Chondrocyte (in vitro differentiated cells): ENCODE measurements at places on chromosomes 4 and X. TPM values are rescaled to one million over a fixed set of nuclear protein-coding genes. Genes with fewer than 3 reads are reported as not detected.

The CFP gene
- 0.60 to 0.87 TPM (median 0.77 TPM) in 3 replicates for total RNA-seq

DNA sequence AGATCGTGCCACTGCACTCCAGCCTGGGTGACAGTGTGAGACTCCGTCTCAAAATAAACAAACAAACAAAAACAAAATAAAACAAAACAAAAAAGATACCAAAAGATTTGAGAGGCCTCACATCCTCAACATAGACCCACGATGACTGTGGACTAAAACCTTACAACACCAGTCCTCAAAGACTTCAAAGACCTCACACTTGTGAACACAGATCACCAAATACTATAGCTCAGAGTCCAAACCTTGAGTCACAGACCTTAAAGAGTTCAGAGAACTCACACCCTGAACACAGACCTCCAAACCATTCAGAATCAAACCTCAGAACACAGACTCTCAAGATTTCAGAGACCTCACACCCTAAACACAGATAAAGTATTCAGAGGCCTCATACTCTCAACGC is 12.7 kb upstream of the PAGE4 start:
- no peak overlapping the region for H3K27ac ChIP-seq
- no peak overlapping the region for H3K4me3 ChIP-seq
- DNase-seq, result no peak
- H3K36me3 ChIP-seq, result no peaks in the 10 kb centered on the region

The HSFX4 gene
- not detected in 3 replicates for total RNA-seq

The PAGE2 gene
- not detected in 3 replicates for total RNA-seq

The DNAAF6 gene
- not detected in 3 replicates for total RNA-seq

The NUDT9 gene
- 20.4 to 27.7 TPM (median 20.5 TPM) in 3 replicates for total RNA-seq

- no peak overlapping the region for H3K4me3 ChIP-seq
- no peaks in the 10 kb centered on the region for H3K4me1 ChIP-seq
- no peak overlapping the region for H3K27ac ChIP-seq
- no peaks in the 10 kb centered on the region for H3K36me3 ChIP-seq
Observed at GRCh38 chrX:146144039-146144438, 326.4 kb downstream of the SLITRK2 start.

GRCh38 chr4:14000091-14000814 is 372.7 kb upstream of the BOD1L1 start:
- no peak overlapping the region for H3K27ac ChIP-seq
- no peak for DNase-seq
- H3K27me3 ChIP-seq, result no peaks in the 10 kb centered on the region
- H3K36me3 ChIP-seq, result peaks cover 2% of the 10 kb centered on the region
- peaks cover 13% of the 10 kb centered on the region for H3K4me1 ChIP-seq

GRCh38 chrX:128518508-128518907 is 466.3 kb upstream of the ACTRT1 start:
- H3K4me3 ChIP-seq, result no peak overlapping the region
- H3K27ac ChIP-seq, result no peak overlapping the region
- DNase-seq, result no peak
- no peaks in the 10 kb centered on the region for H3K36me3 ChIP-seq
- H3K27me3 ChIP-seq, result no peaks in the 10 kb centered on the region

DNA sequence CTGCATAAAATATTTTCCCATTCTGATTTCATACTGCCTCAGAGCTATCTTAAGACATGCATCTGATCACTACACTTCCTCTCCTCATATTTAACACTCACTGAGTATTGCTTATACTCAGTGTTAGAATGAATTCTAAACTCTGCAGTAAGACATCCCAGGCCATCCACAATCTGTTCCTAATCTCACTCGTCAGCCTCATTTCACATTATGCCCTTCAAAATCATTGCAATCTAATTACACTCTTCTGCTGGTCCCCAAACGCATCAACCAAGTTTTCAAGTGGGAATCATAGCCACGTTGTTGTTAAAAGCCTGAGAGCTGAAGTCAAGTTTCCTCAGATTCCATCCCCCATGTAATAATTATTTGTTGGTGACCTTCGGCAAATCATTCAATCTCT is 1177.9 kb downstream of the ARAP2 start:
- H3K4me1 ChIP-seq, result no peaks in the 10 kb centered on the region
- H3K4me3 ChIP-seq, result no peak overlapping the region
- H3K27me3 ChIP-seq, result no peaks in the 10 kb centered on the region
- H3K36me3 ChIP-seq, result no peaks in the 10 kb centered on the region

GRCh38 chrX:42697544-42697943 is 80.4 kb downstream of the PPP1R2C start:
- H3K4me3 ChIP-seq, result no peak overlapping the region
- no peak for DNase-seq
- H3K36me3 ChIP-seq, result no peaks in the 10 kb centered on the region
- no peak overlapping the region for H3K27ac ChIP-seq
- no peaks in the 10 kb centered on the region for H3K4me1 ChIP-seq

The TCP11X2 gene
- total RNA-seq, result not detected in 3 replicates

- DNase-seq, result no peak
- no peak overlapping the region for H3K27ac ChIP-seq
- no peak overlapping the region for H3K4me3 ChIP-seq
- H3K4me1 ChIP-seq, result peaks cover 11% of the 10 kb centered on the region
- H3K36me3 ChIP-seq, result no peaks in the 10 kb centered on the region
Observed at GRCh38 chr4:114320126-114320525, 278.5 kb upstream of the UGT8 start.

The CTSO gene
- total RNA-seq, result 7.2 to 13.9 TPM (median 7.5 TPM) in 3 replicates

The ATOH1 gene
- not detected in 3 replicates for total RNA-seq

- peaks cover 2% of the 10 kb centered on the region for H3K27me3 ChIP-seq
- peaks cover 16% of the 10 kb centered on the region for H3K4me1 ChIP-seq
- H3K4me3 ChIP-seq, result no peak overlapping the region
- no peak overlapping the region for H3K27ac ChIP-seq
- H3K36me3 ChIP-seq, result no peaks in the 10 kb centered on the region
- no peak for DNase-seq
Observed at GRCh38 chrX:140762061-140762460, 52.5 kb downstream of the LINC00632 start.

GRCh38 chr4:3771164-3771809 is 5.1 kb downstream of the ADRA2C start:
- H3K4me3 ChIP-seq, result no peak overlapping the region
- peaks cover 8% of the 10 kb centered on the region for H3K4me1 ChIP-seq
- H3K27ac ChIP-seq, result no peak overlapping the region
- peaks cover 1% of the 10 kb centered on the region for H3K36me3 ChIP-seq
- DNase-seq, result no peak
